ENCODE measurements at places on chromosomes 1 and 21. TPM values are rescaled to one million over a fixed set of nuclear protein-coding genes. Genes with fewer than 3 reads are reported as not detected.
A peak's percentile ranks its signal among the peaks of the same experiment; 100 is the strongest.

DNA sequence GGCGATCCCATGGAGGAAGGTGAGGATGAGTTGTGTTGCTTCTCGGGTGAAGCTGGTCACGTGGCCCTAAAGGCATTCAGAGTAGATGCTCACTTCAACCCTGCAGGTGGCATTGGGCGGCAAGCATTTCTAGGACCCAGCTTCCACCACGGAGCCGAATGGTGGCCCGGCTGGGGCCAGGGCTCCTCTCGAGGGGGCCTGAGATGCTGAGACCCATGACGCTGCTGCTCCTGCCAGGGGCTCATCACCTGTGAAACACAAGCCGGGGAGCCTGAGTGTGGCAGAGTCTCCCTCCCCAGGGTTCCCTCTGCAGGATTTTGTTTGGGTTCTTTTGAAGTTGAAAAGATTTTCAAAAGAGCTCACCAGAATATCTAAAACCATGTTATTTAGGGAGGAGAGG, 41.2 kb downstream of the ABCG1 start:
- no peak for DNase-seq

DNA sequence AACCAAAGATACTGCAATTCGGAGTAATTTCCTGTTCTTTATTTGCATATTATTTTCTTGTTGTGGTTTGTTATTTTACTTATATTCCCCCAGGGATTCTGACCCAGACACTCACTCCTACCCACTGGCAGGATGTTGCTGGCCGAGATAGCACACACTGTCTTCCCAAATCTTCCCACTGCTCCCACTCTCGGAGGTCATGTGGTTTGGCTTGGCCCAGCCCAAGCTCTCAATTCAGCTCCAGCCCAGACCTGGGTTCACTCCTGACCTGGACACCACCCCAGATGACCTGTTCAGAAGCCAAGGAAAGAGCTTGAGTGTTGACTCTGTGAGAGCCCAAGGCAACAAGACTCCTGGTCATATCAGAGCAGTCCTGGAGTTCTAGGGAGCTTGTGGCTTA, 1.2 kb upstream of the FAM43B start:
- no peak for DNase-seq

- DNase-seq: no peak
Observed at GRCh38 chr1:76176000-76176399, 101.5 kb downstream of the ST6GALNAC3 start.

DNA sequence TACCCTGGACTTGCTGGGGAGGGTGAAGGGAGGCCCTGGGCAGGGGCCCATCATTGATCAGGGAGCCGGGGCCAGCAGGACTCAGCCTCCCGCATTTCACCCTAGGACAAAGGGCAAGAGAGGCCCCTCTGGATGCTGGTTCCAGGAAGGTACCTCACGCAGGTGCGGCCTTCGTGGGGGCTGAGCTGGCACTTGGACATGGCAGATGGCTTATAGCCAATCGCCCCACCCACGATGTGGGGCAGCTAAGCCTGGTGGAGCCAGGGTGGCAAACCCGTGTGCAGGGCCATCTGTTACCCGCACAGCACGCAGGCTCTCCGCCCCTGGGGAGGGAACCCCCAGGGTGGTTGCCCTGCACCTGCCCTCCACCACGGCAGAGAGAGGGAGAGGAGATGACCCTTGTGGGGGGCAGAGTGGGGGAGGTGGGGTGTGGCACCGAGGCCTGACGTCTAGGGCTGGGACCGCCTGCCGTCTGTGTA, 2.5 kb downstream of the TFF3 start:
- DNase-seq: no peak

DNA sequence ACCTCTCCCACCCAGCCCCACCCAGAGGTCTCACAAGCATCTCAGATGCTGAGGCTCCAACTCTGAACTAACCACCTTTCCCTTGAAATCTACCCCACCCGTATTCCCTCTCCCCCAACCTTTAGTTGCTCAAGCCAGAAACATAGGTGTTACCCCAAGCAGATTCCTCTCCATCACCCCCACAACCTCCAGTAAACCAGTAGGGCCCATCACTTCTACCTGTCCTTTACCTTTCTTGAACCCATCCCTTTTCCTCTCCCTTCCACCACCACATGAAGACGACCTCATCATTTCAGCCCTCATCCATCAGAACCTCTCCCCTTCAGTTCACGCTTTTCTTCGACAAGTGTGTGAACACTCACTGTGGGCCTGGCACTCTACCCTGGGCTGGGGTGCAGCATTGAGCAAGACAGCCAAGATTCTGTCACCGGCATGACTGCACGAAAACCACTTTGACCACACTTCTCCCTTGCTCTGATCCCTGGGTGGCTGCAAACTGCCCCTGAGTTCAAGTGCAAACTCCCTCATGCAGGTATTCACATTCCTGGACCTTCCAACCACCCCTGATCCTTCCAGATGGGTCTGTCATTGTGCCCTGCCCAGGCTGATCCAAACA, 65.5 kb upstream of the LAPTM5 start:
- no peak for DNase-seq

The ESPN gene
- 46.1 TPM for total RNA-seq

DNA sequence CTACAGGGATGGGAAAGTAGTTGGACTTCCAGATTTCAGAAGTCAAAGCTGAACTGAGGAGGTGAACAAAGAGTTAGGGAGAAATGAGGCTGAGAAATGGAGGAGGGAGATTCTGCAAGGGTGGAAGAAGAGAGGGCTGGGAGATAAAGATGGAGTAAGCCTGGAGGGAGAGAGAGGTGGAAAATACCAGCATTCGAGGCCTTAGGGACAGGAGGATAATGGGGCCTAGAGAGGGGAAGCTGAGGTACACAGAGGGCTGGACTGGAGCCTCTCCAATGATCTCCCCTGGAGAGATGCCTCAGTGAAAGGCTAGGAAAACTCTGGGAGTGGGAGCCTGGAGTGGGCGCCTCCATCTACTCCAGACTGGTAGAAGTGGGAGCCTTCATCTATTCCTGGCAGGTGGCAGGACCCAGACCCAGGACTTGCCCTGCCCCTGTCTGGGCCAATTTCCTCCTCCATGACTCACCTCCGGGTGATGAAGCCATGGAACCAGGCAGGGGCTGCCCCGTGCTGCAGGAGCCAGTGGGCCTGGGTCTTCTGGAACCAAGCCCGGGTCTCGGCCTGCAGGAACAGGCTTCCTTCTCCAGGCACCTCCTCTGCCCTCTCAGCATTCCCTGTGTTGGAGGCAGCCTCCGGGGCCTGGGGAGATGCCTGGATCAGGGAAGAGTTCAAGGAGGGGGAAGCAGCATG, 1.9 kb downstream of the SH2D2A start:
- DNase-seq: no peak

The IL20 gene
- not detected for total RNA-seq

- DNase-seq: no peak
Observed at GRCh38 chr1:43688594-43689000, 18.7 kb upstream of the ST3GAL3 start.

DNA sequence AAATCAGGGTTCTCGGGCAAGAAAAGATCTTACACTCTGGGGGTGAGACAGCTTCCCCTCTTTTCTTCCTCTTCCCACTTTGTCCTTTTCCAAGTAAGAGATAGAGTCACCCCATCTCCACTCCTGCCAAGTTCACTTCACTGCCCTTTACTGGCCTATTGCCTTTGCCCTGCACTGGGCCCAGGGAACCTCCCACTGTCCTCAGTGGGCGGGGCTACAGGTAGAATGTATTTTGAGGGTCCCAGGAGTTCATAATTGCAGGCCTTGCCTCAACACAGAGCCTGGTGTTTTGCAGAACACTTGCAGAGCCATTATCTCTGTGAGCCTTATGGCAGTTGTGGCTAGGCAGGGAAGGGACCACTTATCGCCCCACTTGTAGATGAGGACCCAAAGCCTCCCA, 3.3 kb downstream of the AMPD2 start:
- DNase-seq: no peak

DNA sequence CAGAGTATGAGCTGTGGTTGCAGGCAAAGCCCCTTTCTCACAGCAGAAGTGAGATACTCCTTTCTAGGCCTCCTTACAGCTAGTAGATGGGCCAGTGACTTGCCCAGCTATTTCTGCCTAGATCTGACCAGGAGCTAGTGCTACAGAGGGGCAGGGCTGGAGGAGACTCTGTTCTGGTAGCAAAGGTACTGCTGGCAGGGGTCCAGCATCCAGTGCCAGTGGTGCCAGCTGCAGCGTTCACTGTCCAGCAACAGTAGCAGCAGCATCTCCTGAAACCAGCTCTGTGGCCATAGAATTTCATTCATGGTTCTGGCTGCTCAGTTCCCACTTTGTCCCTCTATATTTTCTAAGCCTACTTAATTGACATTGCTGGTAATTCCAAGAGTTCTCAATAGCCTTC, 62.5 kb upstream of the CNN3 start:
- DNase-seq: no peak

DNA sequence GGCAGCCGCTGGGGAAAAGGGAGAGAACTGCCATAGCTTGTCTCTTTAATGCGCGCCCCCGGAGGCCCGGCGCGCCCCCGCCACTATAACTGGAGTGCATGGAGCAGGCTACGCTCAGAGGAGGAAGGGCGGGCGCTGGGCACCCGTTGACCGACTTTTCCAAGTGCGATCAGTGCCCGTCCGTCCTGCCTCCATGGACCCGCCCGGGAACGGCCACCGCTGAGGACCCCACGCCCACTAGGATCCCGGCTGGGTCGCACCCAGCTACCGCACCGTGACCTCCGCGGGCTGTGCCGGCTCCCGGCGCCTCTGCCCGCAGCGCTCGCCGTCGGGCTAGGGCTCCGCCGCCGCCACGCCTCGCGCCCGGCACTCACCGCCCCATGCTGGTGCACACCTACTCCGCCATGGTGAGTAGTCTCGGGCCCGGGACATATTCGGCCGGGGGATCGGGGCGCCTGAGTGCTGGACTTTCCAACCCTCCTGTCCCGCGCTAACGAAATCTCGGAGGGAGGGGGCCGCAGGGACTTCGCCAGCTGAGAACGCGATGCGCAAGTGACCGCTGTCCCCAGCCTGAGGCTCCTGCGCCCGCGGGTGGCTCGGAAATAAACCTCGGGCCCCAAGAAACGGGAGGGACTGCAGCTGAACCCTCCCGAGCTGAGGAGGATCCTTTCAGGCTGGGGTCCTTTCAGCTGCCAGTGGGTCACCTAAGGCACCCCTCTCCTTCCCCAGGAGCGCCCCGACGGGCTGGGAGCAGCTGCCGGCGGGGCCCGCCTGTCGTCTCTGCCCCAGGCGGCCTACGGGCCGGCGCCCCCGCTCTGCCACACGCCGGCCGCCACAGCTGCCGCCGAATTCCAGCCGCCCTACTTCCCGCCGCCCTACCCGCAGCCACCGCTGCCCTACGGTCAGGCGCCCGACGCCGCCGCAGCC, at the start of gene TFAP2E:
TFAP2E (plus strand) TSS at position 117 of the 927 bp plus-strand sequence; CDS start at position 381, 264 bp downstream.
- peak; percentile 74 for DNase-seq

The AGO1 gene
- total RNA-seq: 80.6 TPM

GRCh38 chr21:25487046-25487594, 120.2 kb downstream of the MRPL39 start:
- no peak for DNase-seq

The GJC2 gene
- total RNA-seq: 0.72 TPM

Data from WTC11 (cell line).